ENCODE measurements at places on chromosomes 12 and 14.

DNA sequence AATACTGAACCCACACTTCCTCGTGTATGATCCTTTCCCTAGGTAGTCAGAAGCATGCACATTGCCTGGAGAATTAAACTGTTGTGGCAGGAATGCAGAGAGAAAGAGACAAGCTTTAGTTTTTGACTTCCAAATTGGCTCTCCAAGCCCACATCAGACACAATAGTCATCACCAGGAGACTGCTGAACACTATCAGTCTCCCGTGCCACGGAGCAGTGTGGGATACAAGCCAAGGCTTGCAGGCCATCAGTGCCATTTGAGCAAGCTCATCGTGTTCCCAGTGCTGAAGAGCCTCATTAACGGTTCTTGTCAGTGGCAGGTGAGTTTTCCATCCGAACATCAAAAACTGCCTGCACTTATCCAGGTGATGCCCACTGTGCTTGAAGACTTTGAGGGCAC, 410.8 kb downstream of the NAV3 start:
- no peak for DNase-seq

DNA sequence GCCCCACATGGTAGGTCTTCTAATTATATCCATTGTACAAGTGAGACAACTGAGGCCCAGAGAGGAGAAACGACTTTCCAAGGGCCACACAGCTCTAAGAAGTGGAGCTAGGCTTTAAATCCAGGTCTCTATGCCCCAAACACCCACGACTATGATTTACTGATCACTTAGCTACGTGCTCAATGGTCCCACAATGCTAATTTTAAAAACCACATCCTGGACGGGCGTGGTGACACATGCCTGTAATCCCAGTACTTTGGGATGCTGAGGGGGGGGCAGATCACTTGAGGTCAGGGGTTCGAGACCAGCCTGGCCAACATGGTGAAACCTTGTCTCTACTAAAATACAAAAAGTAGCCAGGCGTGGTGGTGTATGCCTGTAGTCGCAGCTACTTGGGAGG, 8.4 kb upstream of the MLEC start:
- DNase-seq = no peak

DNA sequence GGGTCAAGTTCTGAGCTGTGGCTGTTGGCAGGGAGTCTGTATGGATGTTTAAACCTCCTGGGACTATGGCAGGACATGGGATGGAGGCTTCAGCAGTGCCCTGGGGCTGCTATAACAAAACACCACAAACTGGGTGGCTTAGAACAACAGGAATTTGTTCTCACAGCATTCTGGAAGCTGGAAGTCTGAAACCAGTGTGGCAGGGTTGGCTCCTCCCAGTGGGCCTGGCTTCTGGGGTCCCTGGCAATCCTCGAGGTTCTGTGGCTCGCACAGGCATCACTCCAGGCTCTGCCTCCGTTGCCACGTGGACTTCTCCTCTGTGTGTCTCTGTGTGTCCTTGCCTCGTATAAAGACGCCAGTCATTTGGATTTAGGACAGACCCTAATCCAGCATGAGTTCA, 39.9 kb downstream of the FZD10 start:
- DNase-seq = no peak

DNA sequence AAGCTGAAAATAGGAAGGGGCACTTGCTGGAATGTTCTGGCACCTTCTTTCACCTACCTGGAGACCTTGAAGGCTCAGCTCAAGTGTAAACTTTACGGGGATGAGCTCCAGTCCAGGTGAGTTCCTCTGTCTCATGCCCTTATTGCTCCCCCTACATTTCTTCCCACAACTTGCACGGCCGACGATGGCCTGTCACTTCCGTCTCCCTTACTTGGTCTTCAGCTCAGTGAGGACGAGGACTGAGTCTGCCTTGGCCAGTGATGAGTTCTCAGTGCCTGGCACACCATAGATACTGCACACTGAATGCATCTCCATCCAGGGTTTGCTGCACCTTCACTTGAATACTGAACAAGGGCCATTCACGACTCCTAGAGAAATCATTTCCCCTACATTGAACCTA, 21.4 kb downstream of the ADGRD1 start:
- no peak for DNase-seq

DNA sequence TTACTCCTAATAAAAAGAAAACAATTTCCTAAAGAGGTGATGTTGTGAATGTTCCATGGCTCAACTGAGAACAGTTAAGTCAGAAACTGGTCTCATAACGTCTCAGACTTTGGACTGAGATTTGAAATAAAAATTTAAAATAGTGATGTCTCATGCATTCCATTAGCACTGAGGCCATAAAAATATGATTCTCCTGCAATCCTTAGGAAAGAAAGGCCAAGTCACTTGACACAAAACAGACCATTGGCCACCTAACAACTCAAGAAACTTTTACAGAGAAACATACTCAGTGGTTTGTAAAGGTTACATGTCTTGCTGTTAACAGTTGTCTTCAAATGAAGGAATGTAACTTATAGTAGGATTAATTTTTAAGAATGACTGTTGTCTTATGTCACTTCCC, 58.1 kb downstream of the STAB2 start:
- no peak for DNase-seq

GRCh38 chr12:5622280-5622679, 190.4 kb downstream of the NTF3 start:
- no peak for DNase-seq

- no peak for DNase-seq
These were observed 86.3 kb upstream of the NID2 start for GRCh38 chr14:52154992-52155650.

GRCh38 chr14:103045371-103045869, 11.9 kb downstream of the CDC42BPB start:
- no peak for DNase-seq

- no peak for DNase-seq
These were observed 64.8 kb upstream of the YARS2 start for GRCh38 chr12:32820376-32820931.

DNA sequence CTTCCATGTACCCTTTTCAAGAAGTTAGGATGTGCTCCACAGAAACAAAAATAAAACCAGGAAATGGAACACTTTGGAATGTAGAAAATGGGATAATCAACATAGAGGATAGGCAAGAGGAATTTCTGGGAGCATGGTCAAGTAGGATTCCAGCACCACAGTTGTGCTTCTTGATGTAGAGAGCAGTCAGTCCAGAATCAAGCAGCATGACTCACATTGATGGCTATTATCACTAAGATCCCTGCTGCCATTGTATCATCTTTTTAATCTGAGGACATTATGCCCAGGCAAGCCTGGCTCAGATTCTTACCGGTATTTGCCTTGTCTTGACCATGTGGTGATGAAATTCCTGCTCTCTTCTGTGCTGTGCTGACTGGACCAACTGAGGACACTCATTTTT, 5.7 kb downstream of the ETFRF1 start:
- no peak for DNase-seq

GRCh38 chr14:102911991-102912761, 10.3 kb upstream of the AMN start:
- DNase-seq = no peak

- DNase-seq = no peak
These were observed 31.4 kb upstream of the OXA1L start for GRCh38 chr14:22735096-22735495.

DNA sequence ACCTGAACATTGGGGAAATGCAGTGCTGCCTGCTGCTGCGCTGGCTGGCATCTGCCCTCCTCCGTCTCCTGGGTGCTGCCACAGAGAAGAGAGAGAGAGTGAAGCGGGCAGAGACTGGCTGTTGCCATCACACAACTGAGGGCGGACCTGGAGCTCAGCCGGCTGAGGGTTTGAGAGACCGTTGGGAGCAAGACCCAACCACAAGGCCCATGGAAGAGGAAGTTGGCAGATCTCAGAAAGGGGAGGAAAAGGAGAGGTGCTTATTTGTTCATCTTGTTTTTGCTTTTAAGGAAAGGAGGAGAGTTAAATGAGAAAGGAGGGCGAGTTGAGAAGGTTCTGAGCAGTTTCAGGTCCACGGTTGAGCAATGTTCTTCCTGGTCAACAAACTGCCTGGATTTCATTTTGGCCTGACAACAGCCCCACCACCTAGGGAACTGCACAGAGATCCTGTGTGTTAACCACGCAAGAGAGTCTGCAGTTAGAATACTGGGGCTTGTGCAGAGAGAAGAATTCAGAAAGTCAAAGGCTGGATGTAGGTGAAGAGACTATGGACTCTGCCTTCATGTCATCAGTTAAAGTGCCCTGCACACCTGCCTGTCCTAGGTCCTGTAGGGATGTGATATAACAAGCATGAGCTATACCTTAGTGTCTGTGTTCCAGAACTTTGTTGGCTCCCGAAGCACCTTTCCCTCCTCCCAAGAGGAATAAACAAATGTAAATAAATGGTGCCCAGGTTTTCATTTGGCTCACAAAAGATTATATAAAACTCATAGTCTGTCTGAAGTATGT, 124.6 kb downstream of the ETV6 start:
- DNase-seq = no peak

Data from hematopoietic multipotent progenitor cell treated with erythropoietin and hydrocortisone succinate and interleukin-3 and kit ligand, for 15 days (in vitro differentiated cells).